SK-N-SH (cell line): ENCODE measurements at places on chromosomes 5 and 9.

GRCh38 chr5:153490118-153491037 lies at the start of gene GRIA1:
Gene GRIA1 (plus strand): TSS chr5:153490670.
- DNase-seq: peak; percentile 15

DNA sequence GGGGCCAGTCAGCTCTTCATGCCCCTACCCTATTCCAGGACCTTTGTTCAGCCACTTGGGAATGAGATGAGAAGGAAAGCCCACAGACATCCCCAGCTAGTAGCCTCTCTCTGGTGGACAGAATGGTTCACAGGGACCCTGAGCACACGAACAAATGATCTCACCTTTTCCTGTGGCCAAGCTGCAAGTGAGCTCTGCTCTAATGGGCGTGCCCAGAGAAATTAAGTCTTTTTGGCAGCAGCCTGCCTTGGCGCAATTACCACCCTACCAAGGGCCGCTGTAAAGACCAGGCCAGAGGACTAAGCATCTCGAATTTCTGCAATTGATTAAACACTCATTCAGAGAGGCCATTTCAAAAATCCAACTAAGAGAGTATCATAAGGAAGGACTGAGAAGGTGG lies 56.0 kb downstream of the WHRN start:
- DNase-seq: no peak

DNA sequence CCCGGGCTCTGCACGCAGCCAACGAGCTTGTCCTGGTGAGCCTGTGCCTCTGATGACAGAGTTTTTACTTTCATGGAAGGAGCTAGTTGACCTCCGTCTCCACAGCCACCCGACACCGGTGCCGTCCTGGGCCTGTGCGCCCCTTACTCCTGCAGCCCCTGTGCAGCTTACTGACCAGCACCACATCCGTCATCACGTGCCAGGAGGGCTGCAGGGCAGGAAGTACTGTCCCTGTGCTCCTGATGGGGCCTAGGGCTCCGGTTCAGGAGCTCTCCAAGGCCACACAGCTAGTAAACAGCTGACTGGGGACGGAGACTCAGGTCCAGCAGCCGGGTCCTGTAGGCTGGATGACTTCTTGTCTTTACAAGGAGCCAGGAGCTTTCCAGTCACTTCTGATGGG lies 10.2 kb downstream of the STKLD1 start:
- DNase-seq: no peak

GRCh38 chr5:27216367-27216950 lies 178.1 kb upstream of the CDH9 start:
- DNase-seq: no peak

DNA sequence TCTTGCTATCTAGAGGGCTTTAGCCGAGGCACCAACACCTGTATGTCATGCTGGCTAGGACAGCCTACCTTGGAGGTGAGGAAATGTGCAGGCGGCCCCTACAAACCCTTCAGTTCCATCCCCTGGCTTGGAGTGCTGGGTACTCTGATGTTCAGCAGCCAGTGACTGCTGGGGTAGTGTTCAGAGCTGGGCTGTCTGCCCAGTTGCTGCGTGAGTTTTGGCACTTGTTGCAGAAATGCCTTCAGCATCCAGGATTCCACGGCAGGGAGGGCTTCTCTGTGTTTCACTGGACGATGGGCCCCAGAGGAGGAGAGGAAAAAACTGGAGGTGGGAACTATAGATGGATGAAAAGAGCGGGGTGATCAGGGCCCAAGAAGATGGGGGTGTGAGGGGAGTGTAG lies 10.4 kb downstream of the SWI5 start:
- no peak for DNase-seq

GRCh38 chr5:10625700-10626472 lies 62.0 kb downstream of the ANKRD33B start:
- DNase-seq: no peak

- DNase-seq: no peak
Observed at GRCh38 chr5:147913786-147914185, 7.4 kb upstream of the C5orf46 start.

- no peak for DNase-seq
Observed at GRCh38 chr5:93327605-93328004, 253.4 kb downstream of the NR2F1-AS1 start.

DNA sequence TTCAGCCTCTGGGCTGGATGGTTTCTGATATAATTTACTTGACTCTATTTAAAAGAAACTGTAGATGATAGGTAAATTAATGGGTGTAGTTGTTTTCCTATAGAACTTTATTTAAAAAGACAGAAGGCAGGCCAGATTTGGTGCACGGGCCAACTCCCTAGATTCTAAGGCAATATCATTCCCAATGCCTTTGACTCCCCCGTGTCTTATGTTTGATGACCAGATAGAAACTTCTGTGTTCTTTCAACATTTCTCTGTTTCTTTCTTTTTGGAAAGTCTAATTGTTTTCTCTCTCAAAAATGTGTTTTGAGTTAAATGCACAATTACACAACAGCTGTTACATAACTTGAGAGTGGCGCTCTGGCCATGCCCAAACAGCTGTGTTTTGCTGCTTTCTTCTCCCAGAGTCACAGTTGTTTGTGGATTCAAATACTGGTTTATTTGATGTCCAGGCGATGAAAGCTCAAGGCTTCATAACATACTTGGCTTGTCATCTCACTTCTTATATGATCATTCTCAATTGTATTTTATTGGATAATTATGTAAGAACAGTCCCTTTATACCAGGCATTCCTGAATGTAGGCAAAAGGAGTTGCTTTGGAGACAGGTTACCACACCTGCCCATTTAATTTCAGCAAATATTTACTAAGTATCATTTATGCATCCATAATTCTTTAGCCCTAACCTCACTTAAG lies 1.7 kb upstream of the ALDH1A1 start:
- no peak for DNase-seq

- no peak for DNase-seq
Observed at GRCh38 chr9:93080406-93080805, 15.6 kb upstream of the CARD19 start.

DNA sequence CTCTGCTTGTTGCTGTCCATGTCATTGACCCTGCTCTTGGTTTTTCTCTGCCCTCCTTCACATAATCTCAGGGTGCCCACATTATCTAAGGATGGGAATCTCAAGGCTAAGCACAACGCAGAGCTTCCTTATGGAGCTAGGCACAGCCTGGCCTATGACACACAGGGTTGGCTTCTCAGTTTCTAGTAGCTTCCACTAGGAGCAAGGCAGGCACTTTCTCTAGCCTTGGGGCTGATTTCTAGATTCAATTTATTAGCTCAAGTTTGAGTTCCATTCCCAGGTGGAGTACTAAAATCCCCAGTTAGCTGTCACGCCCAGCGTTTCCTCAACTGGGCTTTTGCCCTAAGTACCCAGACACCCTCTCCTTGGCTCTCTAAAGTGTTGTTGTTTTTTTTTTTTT lies 12.4 kb downstream of the IL4 start:
- no peak for DNase-seq

- no peak for DNase-seq
Observed at GRCh38 chr9:37449862-37450632, 15.2 kb downstream of the ZBTB5 start.

DNA sequence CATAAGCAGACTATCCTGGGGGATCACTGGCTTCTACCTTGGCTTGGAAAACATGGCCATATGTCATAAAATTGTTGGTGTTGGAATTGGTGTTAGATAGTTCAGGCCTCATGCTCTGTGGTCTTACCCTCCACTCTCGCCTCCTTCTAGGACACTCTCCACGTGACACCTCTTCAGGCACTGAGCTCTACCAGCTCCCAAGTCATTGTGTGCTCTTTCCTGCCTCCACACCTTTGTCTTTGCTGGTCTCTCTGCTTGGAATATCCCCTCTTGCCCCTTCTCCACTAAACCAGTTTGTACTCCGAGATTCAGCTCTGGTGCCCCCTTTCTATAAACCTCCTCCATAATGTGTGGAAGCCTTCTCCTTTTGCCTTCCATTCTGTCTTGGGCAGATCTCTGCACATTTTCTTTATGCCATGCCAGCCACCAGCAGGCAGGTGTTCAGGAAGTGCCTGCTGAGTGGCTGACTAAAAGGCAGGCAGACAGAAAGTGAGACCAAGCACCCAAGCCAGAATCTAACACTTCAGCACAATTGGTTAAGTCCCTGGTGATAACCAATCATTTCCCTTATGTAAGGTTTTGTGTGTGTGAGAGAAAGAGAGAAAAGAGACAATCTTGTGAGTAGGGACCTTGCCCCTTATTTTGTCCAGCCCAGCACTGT lies 37.7 kb downstream of the SAR1B start:
- DNase-seq: no peak
